ENCODE measurements at places on chromosomes 2 and 18.

- no peak for DNase-seq
Observed at GRCh38 chr2:1907849-1908533, 163.7 kb upstream of the PXDN start.

- DNase-seq: no peak
Observed at GRCh38 chr2:16604236-16604635, 61.4 kb downstream of the CYRIA start.

DNA sequence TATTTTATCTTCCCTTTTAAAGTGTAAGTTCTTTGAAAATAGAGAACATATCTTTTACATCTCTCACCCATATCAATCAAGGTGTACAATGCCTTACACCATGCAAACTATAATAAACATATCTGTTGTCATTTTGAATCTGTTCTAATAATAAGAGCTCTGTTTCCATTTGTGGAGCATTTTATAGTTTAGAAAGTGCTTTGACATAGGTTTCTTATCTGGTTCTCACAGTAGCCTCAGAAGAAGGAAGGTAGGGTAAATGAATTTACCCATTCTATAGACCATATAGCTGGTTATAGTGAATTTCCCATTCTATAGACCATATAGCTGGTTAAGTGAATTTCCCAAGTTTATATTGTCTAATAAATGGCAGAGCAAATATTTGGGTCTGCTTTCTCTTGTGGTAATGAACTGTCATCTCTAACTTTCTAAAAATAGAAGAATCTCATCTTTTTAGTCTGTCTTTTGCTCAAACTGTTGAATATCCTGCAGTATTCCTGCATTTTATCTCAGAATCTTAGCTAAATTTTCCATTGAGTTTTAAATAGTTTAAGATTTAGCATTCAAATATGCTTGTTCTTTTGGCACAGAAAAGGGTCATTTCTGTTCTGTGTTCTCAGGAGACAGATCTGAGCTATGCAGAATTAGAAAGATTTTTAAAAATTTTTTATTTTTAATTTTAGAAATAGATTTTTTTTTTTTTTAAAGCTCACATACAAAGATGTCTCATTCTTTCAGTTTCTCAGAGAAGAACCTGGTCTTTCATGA lies 80.7 kb upstream of the STON1 start:
- DNase-seq: no peak

DNA sequence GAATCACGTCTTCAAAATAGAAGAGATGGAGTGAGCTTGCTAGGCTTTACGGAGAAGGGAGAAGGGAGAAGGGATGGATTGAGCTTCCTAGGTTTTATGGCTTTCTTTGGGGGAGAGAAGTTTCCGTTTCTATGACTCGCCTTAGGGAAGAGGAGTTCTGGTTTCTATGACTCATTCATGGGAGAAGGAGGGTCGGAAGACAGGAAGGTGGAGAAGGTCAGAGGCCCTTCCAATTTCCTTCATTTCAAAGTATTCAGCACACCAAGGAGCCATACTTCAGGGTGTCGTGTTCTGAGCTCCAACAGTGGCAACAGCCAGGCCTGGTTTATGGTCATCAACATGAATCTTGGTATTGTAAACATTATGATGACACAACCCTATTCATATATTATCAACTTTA lies 284.7 kb upstream of the VWC2L start:
- no peak for DNase-seq

DNA sequence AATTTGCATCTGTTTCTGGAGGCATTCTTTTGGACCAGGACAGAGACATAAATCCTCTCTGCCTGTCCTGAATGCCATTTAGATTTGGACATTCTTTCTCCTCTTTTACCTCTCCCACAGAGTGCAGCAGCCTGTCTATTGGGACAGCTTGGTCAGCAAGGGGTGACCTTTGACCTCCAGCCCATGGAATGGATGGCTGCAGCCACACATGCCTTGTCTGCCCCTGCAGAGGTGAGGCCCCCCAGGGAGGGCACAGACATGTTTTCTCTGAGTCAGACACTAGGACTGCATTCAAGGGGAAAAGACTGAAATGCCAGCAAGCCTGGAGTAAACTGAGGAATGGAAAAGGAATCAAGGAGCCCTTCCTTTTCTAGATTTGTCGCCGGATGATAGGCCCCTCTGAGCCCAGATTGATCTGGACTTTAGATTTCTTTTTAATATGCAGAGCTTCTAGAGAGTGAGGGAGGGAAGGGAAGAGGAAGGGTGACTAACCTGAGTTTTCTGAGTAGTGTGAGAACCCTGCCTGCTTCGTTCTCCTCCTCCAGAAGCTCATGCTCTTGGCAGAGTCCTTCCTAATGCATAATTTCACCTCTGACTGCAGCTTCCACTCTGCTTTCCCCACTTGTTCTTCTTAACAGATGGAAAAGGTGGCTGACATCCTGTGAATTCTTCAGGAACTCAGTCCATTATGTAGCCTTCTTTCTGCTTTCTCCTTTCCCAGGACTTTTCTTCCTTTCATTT lies 16.1 kb upstream of the TTLL4 start:
- no peak for DNase-seq

DNA sequence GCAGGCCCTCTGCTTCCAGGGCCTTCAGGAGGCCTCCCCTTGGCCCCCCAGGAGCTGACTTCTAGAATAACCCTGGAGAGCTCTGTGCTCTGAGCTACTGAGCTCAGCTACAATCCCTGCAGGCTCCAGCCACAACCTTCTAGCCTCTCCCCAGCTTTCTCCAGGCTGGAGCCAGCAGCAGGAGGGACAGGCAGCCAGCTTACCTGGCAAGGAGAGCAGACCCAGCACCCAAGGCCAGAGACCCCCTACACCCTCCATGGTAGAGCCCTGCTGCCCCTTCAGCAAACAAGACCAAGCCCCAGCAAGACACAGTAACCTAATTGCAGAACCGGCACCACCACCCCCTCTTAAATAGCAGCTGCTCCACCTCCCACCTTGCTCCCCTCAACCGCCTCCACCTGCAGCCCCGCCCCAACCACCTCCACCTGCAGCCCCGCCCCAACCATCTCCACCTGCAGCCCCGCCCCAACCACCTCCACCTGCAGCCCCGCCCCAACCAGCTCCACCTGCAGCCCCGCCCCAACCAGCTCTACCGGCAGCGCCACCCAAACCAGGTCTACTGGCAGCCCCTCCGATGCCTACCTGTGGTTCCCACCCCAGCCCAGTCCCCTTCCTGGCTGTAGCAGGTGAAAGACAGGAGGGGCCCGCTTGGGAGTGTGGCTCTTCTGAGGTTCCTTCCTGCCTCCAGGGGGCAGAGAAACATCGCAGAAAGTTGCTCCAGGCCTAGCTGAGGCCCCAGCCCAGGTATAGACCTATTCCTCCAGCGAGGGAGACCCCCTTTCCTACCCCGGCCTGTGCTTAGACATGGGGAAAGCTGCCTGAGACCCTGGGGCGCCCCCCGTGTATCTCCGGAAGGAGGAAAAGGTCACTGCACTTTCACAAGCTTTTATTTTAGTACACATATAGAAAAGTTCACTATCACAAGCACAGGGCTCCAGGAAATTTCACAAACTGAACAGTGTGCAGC lies at the start of gene ASTL:
Gene ASTL, minus strand, starts transcription at position 324 of the 967 bp plus-strand sequence. Its CDS starts 66 bp downstream, at position 258.
- DNase-seq: peak; percentile 55

DNA sequence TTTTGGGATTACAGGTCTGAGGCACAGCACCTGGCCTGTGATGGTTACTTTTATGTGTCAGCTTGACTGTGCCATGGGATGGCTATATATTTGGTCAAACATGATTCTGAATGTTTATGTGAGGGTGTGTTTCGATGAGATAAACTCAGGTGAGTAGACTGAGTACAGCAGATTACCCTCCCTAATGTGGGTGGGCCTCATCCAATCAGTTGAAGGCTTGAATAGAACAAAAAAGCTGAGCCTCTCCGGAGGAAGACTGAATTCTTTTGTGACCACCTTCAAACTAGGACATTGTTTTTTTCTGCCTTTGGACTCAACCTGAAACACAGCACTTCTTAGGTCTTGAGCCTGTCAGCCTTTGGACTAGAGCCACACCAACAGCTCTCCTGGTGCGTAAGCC lies 49.4 kb upstream of the FIGN start:
- no peak for DNase-seq

- peak; percentile 18 for DNase-seq
Observed at GRCh38 chr2:43605079-43605655, 9.3 kb upstream of the THADA start.
